ENCODE measurements at places on chromosomes 7 and 10.

DNA sequence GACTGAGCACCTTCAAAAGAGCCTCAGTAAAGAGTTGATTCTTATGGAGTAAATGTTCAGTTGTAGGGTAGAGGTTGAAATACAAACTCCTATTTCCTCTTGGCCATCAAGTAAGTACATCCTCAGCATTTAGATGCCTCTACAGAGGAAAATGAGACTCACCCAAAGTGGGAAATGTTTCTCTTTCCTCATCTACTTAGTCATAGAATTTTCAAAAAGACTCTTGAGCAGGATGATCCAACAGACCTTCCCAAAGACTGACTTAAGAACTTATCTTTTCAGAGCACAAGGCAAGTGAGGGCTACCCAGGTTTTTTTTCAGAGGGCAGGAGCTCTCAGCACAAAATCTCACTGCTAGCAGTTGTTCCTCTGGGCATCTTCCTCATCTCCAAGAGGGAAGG is 449.1 kb downstream of the KCNMA1 start:
- DNase-seq = no peak

DNA sequence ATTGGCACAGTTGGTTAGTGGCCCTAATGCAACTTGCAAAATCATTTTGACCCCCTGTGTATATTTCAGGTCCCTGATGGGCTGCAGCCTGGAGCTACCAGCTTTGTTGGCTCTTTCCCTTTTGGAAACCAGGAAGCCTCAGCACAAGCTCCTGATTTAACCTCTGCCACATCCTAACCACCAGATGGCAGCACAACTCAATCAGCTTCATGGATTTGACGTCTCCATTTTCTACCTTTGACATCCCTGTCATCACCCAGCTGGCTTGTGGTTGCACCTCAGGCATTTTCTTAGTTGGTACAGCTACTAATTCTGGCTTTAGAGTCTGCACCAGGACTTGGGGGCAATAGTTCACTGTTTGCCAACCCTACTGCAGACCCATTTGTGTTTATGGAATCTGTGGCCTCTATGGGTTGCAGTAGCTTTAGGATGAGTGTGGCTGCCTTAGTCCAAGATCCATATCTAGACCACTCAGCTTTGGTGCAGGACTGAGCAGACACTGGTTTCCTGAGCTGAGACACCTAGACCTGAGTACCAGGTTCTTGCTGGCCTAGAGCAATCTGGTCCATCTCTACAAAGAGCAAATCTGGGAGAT is 456.2 kb downstream of the REEP3 start:
- no peak for DNase-seq

DNA sequence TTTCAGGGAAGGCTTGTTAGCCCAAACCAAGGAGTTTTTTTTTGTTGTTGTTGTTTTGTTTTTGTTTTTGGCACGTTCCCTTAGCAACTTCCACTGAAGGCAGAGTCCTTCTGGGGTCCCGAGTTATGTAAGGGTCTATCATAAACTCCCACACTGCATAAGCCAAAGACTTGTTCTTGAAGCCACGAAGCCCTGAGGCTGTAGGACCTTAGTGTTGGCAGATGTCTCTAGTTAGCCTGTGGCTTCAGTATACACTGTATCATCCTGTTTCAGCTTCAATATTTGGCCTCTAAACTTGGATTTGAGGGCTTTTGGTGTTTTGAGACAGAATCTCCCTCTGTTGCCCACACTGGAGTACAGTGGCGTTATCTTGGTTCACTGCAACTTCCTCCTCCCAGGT is 13.6 kb downstream of the KPNA7 start:
- peak; percentile 15 for DNase-seq

- no peak for DNase-seq
Measured at GRCh38 chr10:113718969-113719822, 32.3 kb upstream of the PLEKHS1 start.

DNA sequence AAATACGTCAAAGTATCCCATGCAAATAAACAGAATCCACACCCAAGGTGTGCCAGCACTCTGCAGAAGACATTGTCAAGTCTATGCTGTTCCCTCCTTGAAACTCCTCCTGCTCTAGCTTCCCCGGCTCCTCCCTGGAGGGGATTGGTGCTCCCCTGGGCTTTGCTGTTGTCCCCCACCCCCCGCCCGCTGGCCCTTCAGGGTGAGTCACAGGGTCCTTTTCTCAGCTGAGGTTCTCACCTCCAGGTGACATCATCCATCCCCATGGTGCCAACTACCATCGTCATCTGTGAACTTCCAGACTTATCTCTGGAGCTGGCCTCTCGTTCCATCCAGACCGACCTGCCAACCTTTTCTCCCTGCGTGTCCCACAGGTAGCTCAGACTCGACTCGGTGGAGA is 77.0 kb downstream of the ITIH5 start:
- DNase-seq = no peak

DNA sequence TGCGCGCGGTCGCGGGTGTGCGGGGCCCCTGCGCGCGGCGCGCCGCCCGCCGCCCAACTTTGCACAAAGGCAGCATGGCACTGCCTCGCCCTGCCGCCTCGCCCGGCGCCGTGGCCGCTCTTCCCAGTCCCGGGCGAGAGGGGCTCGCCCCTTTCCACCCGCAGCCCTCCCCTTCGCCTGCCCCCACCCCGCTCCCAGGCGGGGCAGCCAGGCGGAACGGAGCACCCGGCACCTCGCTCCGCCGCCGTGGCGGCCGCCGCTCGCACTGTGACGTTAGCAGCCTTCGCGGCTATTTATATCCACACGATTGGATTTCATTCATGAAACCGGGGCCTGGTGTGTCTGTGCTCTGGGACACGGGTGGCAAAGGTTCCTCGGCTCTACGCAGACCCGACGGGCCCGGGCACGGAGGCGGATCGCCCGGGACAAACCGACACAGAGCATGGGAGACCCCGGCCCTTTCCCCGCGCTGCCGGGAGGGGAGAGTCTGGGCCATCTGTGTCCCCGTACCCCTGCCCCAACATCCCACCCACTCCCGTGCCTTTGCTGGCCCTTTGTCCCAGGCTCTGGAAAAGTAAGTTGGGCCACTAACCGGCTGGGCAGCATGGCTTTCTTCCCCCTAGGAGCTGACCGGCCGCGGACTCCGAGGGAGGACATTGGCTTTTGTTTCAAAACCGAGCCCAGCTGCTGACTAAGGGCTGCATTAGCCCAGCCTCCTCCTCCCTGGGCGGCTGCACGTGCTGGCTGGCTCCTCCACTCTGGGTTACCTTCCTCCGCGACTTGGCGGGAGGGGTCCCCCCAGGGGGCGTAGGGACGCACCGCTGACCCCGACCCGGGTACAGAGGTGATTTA is at the start of gene RHOBTB1:
RHOBTB1 (minus strand) TSS at position 128 of the 852 bp plus-strand sequence. CDS start 32,643 bp downstream, outside the sequence.
- peak; percentile 55 for DNase-seq

GRCh38 chr7:135942614-135943013 is 34.5 kb downstream of the MTPN start:
- DNase-seq = no peak

DNA sequence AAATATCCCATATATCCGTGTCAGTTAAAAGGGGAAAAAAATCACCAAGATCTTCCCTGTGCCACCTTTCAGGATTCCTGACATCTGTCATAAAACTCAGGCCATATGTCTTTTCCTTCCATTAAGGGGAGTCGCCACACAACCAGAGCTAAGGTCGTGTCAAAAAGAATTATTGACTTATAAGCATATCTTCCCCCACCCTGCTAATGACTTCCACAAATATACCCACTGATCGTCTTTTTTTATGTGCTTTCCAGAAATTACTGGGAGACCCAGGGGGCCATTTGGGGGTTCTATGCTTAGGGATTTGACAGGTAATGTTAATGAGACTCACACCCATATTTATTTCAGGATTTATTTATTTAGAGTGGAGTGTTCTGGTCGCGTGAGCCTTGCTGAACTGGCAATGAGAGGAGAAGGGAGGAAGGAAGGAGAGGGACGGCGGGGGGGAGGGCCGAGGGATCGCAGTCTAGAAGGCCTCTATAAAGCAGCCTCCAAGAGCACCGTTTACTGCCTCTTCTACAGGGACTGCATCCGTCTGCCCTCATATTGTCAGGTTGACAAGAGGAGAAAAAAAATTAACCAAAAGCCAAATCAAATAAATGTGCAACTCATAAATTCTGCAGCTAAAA is 135.7 kb upstream of the MGMT start:
- no peak for DNase-seq

DNA sequence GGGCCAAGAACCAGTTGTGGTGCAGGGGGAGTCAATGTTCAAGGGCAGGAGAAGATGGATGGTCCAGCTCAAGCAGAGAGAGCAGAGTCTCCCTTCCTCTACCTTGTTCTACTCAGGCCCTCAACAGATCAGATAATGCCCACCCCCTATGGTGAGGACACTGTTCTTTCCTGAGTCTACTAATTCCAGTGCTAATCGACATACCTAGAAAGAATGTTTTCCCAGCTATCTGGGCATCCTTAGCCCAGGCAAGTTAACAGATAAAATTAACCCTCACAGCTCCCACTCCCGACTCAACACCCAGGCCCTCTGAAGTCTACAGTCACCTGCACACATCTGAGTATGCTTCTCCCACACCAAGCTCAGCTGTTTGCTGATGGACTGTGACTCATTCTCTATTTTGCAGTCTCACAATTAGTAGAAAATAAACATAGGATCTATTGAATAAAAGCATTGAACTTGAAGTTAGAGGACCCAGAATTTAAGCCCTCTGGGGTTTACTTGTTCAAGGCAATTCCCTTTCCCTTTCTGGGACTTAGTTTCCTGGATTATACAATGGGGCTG is 17.1 kb downstream of the COL13A1 start:
- no peak for DNase-seq

DNA sequence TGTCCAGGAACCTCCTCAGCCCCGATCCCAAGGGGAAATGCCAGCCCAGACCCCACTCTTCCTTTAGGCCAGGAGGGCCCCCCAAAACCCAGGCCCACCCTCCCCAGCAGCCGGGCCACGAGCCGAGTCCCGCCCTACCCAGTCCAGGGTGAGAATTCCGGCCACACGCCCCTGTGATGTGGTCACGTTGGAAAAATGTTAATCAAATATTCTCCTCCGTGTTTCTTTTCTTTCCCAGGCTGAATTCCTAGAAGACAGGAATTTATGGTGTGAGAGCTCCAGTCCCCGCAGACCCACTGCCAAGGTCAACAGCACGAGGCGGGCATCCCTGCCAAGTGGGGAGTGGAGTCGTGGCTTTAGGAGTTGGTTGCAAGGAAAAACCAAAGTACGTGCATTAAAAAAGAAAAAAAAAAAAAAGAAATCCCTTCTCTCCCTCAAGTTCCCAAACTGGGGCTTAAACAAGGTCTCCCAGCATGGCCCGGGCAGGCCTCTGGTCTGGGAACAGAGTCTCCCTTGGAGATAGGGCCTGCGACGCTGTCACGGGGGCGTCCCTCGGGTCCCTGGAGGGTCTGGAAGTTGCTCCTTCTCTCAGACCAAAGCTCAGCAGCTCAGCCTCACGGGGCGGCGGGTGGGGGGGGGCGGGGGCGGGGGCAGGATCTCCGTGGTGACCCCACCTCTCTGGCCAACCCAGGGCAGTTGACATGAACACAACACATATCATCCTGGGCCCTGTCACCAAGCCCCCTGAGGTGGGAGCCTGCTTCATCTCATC is 28.1 kb upstream of the ELN start:
- peak; percentile 81 for DNase-seq

- no peak for DNase-seq
Measured at GRCh38 chr10:28948046-28948445, 270.7 kb downstream of the BAMBI start.

GRCh38 chr7:99860281-99861127 is 16.3 kb downstream of the OR2AE1 start:
- peak; percentile 3 for DNase-seq

DNA sequence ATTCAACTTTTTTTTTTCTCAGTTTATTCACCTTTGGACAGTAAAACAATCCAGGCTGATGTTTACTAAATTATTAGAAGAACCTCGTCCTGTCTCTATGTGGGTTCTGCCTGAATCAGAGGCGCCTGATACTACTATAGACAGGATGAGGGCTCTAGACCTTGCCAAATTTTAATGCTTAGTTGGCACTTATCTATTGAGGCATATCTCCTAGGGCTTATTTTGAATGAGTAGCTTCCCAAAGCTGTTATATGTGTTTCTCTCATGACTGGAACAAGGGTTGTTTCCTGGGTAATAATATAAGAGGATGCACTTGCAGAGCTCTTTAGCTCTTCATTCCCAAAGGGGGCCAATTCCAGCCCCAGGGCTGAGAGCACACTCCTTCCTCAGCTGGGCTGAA is 23.6 kb downstream of the HECW1 start:
- DNase-seq = no peak

GRCh38 chr10:27695088-27695487 is 50.5 kb downstream of the MKX start:
- no peak for DNase-seq

- DNase-seq = no peak
Measured at GRCh38 chr10:57979491-57979890, 288.2 kb downstream of the IPMK start.

DNA sequence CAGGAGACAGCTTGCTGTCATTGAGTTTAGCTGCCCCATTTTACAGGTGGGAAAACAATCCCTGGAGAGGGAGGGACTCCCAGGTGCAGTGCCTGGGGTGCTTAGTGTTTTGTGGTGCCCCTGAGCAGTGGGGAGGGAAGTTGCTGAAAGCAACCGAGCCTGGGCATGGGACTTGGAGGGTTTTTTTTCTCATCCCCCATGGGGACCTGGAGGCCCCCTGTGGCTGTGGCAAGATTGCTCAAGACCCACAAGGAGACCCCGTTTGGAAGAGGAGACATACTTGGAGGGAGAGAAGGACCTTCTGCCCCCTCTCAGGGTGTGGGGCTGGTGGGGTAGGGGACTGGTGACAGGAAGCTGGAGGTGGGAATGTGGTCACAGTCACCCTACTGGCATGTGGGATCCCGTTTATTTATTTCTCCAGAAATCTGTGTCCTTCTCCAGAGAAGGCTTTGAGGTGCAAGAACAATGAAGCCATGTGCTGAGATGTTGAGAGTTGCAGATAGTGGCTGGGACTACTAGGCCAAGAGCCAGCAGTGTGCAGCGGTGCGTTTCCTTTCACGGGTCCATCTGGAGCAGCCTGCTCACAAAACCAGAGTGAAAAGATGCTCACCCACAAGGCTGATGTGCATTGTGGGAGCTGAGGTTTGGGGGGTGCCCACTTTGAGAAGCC is 21.5 kb downstream of the ZMIZ1 start:
- no peak for DNase-seq

- DNase-seq = no peak
Measured at GRCh38 chr7:104306793-104307192, 21.6 kb upstream of the LHFPL3 start.

GRCh38 chr10:104424719-104425118 is 71.1 kb downstream of the CFAP58 start:
- DNase-seq = no peak

GRCh38 chr7:16564909-16565426 is 38.3 kb downstream of the LRRC72 start:
- DNase-seq = peak; percentile 10
